ENCODE measurements at places on chromosomes 4 and X. TPM values are rescaled to one million over a fixed set of nuclear protein-coding genes. Genes with fewer than 3 reads are reported as not detected.

ARHGAP4 gene
- 6.6 TPM for total RNA-seq

ZNF674 gene
- total RNA-seq: 13.9 TPM

ASB5 gene
- total RNA-seq: 0.47 TPM

SORBS2 gene
- total RNA-seq: 66.8 TPM

IGBP1 gene
- total RNA-seq: 94.7 TPM

PRDM8 gene
- total RNA-seq: 24.6 TPM

SLC49A3 gene
- total RNA-seq: 0.62 TPM

CXorf49 gene
- not detected for total RNA-seq

Data from occipital lobe (tissue), 3 donors.